Putamen (tissue), 1 donor: ENCODE measurements at places on chromosomes 16 and 17.

- no peak for DNase-seq
Observed at GRCh38 chr16:75702242-75702641, 981 bp upstream of the DUXB start.

- no peak for DNase-seq
Observed at GRCh38 chr16:51402785-51403184, 251.7 kb upstream of the SALL1 start.

DNA sequence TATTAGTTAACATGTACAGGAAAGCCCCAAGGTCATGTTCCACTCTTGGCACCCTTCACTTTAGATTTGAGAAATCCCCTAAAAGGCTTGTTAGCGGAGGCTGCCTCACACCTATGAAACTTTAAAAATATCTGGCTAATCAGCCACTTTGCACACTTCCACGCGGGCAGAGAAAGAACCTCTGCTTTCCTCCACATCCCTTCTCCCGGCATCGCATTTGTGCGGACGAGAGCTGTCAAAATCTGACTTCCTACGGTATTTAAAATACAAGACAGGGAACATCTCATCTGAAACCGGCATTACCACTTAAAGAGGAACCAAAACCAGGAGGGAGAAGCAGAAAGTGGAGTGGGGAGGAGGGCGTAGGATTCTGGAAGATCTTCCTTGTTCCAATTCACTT, 422.3 kb downstream of the TMEM114 start:
- DNase-seq = peak; percentile 65

DNA sequence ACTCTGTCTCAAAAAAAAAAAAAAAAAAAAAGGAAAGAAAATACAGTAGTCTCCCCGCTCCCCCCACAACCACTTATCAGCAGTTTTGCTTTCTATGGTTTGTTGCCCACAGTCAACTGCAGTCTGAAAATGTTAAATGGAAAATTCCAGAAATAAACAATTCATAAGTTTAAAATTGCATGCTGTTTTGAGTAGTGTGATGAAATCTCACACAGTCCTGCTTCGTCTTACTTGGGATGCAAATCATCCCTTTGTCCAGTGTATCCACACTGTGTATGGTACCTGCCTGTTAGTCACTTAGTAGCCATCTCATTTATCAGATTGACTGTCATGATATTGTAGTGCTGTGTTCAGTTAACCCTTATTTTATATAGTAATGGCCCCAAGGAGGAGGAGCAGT, 41.5 kb downstream of the NF1 start:
- no peak for DNase-seq

GRCh38 chr17:79838522-79839274, 542 bp downstream of the CBX4 start:
- DNase-seq = peak; percentile 79

DNA sequence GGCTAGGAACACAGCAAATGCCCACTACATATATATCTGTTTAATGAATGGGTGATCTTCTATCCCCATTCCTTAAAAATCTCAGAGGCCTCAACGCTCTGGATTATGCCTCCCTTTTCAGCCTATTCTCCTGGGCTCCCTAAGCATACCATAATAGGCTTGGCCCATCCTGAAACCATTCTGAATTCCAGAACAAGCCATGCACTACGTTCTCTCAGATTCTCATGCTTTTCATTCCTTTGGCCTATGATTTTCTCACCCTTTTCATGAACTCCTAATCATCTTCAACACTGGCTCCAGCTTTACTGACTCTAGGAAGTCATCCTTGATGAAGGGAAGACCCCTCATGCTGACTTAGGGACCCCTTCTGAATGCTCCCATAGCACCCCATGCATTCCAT, 71.1 kb downstream of the RPGRIP1L start:
- no peak for DNase-seq

- DNase-seq = no peak
Observed at GRCh38 chr17:4777969-4778760, 6.5 kb downstream of the TM4SF5 start.

DNA sequence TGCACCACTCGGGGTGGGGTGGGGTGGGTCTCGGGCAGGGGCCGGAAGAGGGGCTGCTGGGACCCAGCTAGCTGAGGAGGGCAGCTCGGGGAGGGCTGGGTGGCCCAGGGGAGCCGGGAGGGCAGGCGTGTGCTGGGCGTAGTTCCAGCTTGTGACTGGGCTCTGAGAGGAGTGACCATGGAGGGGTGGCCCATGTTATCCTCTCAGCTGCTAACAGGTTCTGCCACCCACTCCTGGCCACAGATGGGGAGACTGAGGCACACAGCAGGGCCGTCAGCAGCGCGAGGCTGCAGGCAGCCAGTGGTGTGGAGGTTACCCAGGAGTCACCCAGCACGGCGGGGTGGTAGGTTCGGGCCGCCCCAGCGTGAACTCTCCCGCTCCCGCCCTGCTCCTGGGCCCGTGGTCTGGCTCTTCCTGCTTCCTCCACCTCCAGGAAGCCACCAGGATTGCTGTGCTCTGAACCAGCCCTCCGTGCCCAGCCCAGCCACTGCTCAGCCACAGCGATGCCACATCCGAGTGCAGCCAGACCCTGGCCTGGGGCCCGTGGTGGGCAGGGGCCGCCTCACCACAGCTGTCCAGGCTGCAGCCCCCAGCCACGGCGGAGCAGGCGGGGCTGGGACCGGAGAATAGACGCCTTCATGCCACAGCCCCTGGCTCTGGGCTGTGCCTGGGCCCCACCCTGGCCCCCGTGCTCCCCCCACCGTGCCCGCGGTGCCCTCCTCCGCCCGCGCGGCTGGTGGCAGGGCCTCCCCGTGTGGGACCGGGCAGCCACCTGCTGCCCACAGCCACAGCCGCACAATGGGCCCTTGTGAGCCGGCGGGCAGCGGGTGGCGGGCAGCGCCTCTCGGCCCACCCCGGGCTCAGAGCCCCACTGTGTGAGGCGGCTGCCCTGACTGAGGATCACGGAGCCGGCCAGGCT, 26.3 kb upstream of the SSTR5 start:
- DNase-seq = peak; percentile 95

GRCh38 chr16:50462793-50463507, 85.2 kb upstream of the NKD1 start:
- DNase-seq = no peak

DNA sequence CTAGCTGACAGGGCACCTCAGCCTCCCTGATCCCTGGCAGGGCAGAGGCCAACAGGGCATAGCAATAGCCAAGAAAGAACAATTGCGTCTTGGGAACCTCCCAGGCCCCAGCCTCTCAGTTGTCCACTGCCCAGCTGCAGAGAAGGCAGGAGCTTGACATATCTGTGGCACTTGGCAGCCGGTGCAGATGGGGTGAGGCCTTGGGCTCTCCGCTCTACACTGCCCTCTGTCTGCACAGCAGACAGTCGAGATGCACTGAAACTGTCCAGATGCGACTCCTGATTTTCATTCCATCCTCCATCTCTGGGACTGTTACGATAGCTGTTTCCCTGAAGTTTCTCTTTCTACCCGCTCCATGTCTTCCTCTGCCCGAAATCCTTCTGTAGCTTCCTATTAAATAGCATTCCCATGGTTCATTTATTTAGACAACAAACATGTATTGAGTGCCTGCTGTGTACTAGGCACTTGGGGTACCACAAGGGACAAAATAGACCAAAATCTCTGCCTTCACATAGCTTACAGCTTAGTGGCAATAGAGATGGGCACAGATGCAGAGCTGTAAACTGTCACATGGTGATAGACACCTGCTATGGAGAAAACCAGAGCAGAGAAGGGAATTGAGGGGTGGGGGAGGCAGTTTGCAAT, 3.3 kb downstream of the POLR3E start:
- DNase-seq = peak; percentile 79

- no peak for DNase-seq
Observed at GRCh38 chr17:74601944-74602572, 10.0 kb upstream of the CD300LD start.

DNA sequence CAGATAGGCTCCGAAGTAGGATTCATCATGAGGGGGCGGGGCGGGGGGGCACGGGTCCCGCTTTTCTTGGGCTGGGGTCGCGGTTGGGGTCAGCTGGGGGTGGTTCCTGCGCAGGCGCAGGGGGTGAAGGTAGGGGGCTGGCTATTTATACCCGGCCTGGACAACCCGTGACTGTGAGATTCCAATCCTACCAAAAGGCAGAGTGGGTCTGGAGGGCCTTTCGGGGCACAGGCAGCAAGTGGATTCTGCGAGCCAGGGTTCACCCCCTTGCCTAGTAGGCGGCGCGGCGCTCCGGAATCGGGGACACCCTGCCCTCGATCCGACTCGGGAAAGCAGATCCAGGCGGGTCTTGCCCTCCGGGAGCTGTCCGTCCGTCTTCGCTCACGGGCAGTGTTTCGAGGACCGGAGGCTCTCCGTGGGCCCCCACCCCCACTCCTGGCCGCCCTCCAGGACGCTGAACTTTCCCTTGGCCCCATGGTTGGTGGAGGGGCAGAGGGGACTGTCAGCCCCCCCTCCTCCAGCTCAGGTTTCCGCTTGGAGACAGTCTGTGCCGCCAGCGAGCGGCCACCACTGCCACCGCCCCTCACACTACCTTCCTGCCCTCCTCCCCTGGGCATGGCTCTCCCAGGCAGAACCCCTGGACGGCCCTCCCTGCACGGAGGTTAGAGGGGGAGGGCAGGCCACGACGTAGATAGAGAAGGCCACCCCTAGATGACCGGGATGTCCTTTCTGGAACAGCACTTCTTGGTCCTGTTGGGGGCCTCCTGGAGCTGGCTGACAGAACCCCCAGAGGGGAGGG, 634 bp downstream of the SLC2A4 start:
- no peak for DNase-seq

DNA sequence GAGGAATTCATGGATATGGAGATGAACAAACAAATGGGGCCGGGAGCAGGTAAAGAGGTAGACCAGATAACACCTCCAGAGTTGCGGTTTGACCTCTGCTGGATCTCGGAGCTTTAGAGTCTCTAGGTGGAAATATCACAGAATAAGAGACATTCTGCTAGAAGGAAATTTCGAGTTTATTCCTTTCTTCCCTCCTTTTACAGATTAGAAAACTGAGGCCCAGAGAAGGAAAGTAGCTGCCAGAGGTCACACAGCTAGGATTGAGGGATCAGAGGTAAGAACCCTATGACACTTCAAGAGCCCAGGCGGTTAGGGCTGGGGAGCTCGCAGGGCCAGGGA, 7.7 kb upstream of the COL1A1 start:
- DNase-seq = no peak

GRCh38 chr17:7889166-7889955, 772 bp downstream of the CHD3 start:
- DNase-seq = peak; percentile 97

GRCh38 chr17:55174133-55174532, 90.6 kb upstream of the HLF start:
- DNase-seq = no peak

- DNase-seq = no peak
Observed at GRCh38 chr17:17062356-17062755, 20.1 kb downstream of the MPRIP start.

GRCh38 chr16:77374384-77374783, 60.5 kb downstream of the ADAMTS18 start:
- DNase-seq = no peak

DNA sequence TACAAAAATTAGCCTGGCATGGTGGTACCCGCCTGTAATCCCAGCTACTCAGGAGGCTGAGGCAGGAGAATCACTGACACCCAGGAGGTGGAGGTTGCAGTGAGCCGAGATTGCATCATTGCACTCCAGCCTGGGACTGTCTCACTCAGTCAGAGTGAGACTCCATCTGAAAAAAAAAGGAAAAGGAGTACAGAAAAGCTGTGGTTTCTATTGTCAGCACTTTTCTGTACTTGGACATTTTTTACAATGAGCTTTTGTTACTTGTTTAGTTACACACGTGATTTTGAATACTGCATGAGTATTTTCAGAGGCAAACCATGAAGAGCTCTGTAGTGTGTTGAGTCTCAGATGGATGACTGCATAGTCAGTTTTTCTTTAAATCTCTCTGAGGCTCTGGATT, 26.3 kb downstream of the ZC3H18 start:
- peak; percentile 73 for DNase-seq

GRCh38 chr17:55155856-55156560, 108.8 kb upstream of the HLF start:
- no peak for DNase-seq

- no peak for DNase-seq
Observed at GRCh38 chr17:15882058-15882720, 62.7 kb upstream of the ADORA2B start.

DNA sequence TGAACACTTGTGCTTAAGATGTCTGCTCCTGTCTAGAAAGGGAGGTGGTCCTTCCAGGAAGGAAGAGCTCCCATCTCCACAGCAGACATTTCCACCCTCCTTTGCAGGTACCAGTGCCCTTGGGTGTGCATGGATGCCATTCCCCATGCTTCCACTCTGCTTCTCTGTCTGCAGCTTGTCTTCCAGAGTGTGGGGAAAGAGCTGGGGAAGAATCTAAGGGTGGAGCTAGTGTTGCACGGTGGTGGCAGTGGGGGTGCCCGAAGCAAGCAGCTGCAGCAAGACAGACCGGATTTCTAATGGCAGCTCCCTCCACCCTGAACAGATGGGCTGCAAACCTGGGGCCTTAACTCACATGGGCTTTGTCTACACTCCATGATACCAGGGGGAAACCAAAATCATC, 22.6 kb upstream of the HOXB13 start:
- no peak for DNase-seq

DNA sequence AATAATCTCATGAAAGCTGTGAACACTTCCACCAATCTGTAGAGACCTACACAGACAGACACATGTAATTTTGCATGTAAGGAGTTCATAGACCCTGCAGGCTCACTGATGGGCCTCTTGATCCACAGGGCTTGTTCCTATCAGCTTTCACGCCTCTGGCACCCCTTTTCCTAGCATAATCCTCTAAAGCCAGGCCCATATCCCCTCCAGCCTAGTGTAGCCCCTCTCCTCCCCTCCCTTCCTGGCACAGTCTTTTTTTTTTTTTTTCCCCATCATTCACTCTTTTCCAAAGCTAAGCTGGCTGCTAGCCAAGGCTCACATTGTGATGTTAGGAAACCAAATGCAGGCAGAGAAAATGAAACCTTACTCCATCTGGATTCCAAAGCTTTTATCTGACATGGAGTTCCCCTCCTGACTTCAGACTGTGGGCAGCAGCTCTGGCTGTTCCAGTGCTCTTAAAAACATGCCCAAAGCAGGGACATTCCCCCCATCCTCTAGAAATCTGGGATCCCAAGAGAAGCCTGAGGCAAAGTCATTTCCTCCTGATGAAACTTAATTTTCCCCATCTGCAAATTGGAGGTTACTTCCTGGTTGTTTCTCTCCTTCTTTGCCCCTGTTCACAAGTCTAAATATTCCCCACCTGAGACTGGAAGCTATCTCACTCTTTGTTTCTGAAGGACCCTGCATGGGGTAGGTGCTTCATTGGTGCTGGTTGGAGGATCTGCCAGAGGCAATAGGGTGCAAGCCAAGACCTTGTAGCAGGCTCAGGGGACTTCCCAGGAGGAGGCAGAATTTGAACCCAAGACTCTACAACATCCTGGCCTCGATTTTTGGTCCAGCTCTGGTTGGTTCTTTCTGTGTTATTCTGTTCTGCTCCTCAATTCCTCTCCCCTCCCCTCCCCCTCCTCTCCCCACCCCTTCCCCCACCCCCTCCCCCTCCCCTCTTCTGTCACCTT, 9.9 kb upstream of the CCL5 start:
- no peak for DNase-seq
